ENCODE measurements at places on chromosomes 2 and 18.

DNA sequence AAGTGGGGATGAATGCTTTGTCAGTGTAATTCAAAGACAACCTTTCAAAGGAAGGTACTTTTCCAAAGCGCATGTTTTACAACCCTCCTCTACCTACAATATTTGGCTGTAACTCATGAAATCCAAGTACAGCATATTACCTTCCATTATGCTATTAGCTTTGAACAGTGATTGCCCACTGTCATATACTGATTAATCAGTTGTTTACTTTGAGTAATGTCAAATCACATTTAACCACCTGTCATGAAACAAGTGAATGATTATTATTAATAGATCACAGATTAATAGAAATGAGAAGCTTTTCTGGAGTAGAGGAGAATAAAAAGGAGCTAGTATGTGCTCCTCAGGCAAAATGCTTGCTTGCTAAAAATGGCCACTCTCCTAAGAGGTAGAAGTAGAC lies 150.5 kb upstream of the SMAD7 start:
- no peak for DNase-seq

- no peak for DNase-seq
Observed at GRCh38 chr2:3128786-3129185, 248.8 kb downstream of the EIPR1 start.

DNA sequence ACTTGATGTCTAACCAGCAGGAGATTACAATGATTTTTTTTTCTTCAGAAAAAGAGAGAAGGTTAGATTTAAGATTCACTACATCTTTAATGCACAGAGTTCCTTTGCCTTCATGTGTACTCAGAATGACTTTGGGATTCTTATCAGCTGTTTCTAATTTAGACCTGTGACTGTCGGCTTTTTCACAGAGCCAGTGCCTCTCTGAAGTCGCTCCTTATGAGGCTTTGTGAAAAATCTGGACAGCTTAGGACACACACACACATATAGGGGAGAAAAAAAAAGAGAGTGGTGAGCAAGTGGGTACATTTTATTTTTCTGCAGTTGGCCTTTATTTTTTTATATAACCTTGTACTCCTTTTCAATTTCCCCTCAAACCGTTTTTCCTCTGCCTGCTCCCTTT lies 893.1 kb upstream of the CELF4 start:
- DNase-seq = no peak

- no peak for DNase-seq
Observed at GRCh38 chr2:62663920-62664795, 41.4 kb upstream of the EHBP1 start.

GRCh38 chr2:7915302-7916091 lies 766.4 kb upstream of the ID2 start:
- no peak for DNase-seq

- no peak for DNase-seq
Observed at GRCh38 chr2:102258025-102258385, 53.4 kb upstream of the IL1RL1 start.

DNA sequence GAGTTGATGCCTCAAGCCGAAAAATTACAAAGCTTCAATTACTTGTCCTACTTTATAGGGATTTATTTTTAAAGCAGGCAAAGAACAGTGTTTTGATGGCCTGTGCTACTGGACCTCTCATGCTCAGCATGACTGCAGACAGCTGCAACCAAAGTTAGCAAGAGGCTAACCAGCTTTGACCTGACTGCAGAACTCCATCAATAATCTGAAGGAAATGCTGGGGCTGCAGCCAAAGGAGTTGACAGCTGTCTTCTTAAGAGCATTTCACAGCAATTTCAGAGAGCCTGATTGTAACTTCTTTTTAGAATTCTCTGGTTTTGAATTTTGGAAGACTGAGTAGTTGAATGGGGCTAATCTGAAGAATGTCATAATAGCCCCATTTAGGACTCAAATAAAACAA lies 46.5 kb upstream of the SESTD1 start:
- DNase-seq = no peak

DNA sequence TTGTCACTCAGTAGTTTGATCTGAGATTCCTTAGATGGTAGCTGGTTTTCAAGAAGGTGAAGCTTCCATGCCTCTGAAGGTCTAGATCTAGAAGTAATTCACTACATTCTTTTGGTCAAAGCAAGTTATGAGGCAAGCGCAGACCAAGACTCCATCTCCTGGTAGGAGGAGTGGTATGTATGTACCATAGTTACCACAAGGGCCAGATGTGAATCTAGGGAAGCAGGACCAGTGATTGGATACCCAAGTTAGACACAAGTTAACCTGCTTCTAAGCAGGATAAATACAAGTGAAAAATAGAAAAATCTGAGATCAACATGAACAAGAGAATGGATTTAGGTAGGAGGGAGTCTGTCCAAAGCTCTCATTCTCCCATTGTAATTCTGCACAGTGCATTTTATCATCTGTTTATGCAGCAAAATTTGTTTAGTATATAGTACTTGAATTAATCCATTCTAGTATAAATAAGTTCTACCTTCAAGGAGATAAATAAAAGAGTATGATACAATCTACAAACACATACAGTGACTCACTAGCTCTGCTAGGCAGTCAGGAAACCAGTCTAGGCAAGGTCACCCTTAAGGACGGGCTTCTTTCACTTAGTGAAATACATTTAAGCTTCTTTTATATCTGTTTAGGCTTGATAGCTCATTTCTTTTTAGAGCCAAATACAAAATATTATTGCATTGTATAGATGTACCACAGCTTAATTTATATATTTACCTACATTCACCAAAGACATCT lies 14.2 kb upstream of the DOCK10 start:
- DNase-seq = no peak

DNA sequence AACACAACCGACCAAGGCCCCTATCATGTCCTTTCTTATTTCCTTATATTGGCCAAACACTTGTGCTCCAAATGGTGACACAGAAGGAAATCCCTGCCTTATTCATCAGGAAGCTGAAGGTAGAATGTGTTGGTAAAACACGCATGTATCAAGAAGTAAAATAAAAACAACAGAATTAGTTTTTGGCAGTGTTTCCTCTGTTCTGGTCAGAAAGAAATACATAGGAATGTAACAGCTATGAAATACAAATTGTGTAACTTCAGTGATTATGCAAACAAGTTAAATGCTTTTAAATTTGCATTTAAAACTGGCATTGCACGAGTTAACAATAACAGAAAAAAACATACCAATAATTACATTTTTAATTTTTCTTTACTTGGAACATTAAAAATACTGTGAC lies 19.3 kb downstream of the ST6GAL2 start:
- no peak for DNase-seq

Data from stimulated activated CD8-positive, alpha-beta memory T cell treated with anti-CD3 and anti-CD28 coated beads, Interleukin-4, amount 100 ng/mL, for 24 hours (primary cell).